GOT3 (cell line): ENCODE measurements at places on chromosomes 11 and 22.

DNA sequence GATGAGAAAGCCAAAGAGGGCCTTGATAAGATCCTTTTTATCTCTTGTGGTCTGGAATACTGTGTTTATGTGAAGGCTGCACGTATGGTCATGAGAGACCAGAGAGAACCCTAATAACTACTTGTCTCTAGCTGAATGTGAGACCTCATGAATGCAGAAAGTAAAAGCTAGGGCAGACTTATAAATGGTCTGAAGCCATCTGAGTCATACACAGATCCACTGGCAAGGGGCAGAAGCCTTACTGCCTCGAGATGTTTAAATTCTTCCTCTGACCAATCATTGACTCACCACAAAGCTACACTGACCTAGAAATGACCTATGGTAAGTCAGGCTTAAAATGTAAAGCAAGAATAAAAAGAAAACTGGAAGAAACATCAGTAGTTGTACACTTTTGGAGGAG lies 22.7 kb upstream of the OR4B1 start:
- DNase-seq: no peak

GRCh38 chr11:3857628-3858027 lies 2.2 kb downstream of the STIM1 start:
- DNase-seq: no peak

GRCh38 chr11:18699848-18700261 lies 1.3 kb downstream of the TMEM86A start:
- no peak for DNase-seq

DNA sequence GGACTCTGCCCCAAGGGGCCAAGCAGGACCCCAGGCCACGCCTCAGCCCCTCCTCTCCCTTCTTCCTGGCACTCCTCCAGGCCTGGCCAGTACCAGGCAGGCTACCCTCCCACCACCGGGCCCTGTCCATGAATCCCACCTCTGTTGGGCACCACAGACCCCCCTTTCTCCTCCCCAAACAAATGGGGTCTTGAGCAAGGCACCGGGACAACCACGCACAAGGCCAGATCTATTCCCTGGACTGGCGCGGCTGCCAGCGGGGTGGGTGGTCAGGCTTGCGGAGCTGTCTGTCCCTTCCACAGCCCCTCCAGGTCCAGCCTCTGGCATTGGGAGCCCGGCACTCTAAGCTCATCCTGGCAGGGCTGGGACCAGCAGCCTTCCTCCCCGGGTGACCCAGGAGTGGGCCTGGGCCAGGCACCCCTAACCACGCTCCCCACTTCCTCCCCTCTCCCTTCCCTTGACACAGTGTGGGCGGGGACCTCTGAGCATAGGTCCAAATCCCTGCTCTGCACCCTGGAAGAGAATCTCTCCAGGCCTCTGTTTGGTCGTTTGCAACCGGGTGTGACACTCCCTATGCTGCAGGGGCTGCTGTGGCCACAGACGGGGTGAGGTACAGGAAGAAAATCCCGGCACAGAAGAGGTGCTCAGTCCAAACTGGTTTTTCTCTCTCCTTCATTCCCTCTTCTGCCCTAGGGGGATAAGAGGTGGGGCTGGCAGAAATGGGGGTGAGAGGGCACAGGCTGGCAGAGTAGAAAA lies 14.6 kb downstream of the ELFN2 start:
- DNase-seq: no peak

- DNase-seq: no peak
Observed at GRCh38 chr11:976431-977160, 50.9 kb downstream of the AP2A2 start.

- DNase-seq: no peak
Observed at GRCh38 chr11:73286240-73286810, 14.2 kb downstream of the P2RY6 start.

DNA sequence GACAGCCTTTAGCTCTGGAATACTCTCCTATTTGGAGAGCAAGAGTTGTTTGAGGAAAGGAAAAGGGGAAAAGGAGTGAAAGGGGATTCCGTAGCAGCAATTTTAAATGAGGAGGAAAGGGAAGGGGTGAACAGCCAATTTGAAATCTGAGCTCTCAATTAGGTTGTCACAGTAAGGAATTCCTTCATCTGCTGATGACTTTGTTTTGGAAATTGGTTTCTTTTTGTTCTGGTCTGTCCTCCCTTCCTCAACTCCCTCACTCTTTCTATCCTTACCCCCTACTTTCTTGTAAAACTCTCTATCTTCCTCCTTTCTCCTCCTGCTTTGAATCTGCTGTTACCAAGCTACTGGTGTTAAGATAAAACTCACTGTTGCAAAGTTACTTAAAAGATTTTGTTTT lies 1155.6 kb downstream of the DLG2 start:
- no peak for DNase-seq

- DNase-seq: no peak
Observed at GRCh38 chr11:64923151-64923661, 1.3 kb upstream of the PPP2R5B start.

- DNase-seq: no peak
Observed at GRCh38 chr22:17749605-17750395, 24.5 kb downstream of the BID start.

DNA sequence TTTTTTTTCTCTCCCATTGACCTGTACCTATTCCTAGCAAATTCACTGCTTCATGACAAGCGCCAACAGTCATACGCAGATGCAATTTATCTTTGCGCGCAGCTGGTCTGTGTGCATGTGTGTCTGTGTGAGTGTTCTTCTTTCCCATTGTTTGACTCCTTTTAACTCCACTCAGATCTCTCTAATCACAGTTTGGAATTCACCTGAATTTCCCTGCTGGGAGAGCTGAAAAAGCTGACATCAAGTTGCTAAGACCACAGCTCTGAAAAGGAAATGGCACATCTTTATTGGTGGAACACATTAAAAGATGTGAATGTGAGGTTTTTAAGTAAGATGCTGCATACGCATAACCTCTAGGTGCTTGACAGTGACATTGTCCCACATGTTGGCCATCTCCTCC lies 187.4 kb upstream of the MTMR2 start:
- DNase-seq: no peak

DNA sequence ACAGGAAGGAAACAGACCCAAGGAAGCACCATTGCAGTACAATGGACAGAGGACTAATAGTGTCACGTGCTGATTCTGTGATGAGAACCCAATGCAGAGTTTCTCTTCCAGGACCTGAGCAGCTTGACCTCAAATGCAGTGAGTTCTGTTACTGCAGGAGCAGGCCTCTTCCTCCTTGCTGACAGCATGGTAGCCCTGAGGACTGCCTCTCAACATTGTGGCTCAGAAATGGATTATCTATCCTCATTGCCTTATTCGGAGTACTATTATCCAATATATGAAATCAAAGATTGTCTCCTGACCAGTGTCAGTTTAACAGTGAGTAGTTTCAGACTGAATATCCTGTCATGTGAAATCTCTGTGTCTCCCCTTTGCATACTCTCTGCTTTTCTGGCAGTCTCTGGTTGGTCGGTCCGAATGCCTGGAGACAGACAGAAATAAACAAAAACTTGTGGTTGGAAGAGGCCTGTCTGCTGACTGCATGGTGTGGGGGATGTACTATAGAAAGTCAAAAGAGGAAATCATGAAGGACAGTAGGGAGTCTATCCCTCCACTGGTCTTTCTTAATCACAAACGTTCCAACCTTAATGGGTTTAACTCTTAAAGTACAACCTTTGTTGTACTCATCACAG lies 6.9 kb upstream of the MS4A14 start:
- DNase-seq: no peak

DNA sequence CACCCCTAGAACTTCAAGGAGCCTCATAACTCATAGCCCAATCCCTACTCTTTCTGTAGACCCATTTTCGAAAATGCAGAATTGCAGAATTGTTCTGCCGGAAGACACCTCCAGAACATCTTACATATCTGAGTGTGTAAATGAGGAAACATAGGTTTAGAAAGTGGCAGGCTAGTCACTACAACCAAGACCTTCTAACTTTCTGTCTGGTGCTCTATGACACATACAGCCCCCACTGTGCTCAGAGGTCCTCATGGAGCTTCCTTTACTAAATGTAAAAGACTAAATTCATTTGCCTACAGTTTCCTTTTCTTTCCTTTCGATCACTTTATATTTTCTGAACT lies 132.1 kb upstream of the DDI1 start:
- no peak for DNase-seq
